ENCODE measurements at places on chromosomes 4 and X. TPM values are rescaled to one million over a fixed set of nuclear protein-coding genes. Genes with fewer than 3 reads are reported as not detected.
A peak's percentile ranks its signal among the peaks of the same experiment; 100 is the strongest.

Gene SCRG1
- not detected for total RNA-seq

Gene IBSP
- total RNA-seq = not detected

GRCh38 chrX:124619710-124620109, 273.3 kb downstream of the SH2D1A start:
- peak; percentile 17 for DNase-seq

- DNase-seq = no peak
Observed at GRCh38 chrX:17067534-17067933, 121.1 kb downstream of the REPS2 start.

DNA sequence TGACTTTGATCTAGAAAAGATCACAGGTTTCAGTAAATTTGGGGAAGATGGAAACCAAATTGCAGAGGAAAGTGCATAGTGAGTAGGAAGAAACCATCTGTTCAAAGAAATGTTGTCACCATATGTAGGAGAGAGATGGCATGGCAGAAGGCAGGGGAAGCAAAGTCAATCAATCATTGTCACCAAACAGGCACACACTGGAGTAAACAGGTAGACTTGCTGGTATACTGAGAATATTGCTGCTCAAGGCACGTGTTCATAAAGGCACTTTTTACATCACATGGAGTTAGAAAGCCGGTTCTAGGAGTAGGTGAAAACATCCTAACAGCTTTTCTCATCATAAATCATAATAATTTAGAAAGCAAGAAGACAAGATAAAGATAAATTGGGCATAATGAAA, 550.5 kb upstream of the FAT1 start:
- DNase-seq = no peak

DNA sequence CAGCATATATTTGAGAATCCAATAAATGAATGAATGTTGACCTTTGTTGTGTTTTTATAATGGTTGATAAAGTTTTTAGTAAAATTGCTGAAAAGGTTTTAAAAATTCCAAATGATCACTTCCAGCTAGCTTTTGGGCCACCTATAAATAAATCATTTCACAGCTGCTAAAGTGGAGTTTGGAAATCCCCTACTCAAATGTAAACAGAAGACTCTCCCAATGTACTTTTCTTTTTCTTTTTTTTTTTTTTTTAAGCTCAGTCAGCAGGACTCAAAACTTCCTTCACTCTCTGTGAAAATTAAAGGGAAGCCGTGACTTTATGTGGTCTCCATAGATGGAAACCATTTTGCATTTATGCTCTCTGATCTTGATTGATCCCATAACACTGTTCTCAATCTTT, 45.2 kb downstream of the CXCL13 start:
- no peak for DNase-seq

Measured in MCF 10A (cell line).